CD4-positive, alpha-beta T cell treated with Interleukin-12 subunit alpha and Interleukin-12 subunit beta, for 1 hour (primary cell): ENCODE measurements at places on chromosomes 16 and 17.

- DNase-seq = no peak
Observed at GRCh38 chr16:88830783-88831182, 19.1 kb upstream of the APRT start.

- no peak for DNase-seq
Observed at GRCh38 chr17:30345527-30346075, 11.7 kb upstream of the TMIGD1 start.

GRCh38 chr17:21475571-21475970 is 99.4 kb downstream of the KCNJ12 start:
- DNase-seq = no peak

DNA sequence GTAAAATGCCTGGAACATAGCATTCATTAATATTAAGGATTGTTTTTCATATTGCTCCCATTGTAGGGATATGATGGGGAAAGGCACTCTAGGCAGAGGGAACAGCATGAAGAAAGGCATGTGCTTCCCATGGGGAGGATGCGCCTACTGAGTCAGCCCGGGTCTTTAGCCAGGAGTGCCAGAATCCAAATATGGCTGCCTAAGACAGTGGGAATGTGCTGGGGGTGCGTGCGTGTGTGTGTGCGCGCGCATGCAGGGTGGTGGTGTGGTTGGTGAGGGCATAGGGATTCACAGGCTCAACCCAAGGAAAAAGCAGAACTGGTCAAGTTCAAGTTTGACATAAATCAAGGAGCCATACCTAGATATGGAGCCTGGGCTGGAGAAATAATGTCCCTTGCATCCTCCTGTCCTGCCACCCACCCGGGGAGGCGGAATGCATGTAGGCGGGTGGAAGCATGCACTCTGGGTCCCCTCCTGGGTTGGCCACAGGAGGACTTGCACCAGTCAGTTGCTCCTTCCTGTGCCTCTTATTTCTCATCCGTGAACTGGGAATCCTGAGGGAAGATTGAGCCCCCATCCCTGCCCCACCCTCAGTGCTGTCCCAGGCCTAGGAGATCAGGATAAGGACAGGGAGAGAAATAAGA is 18.6 kb upstream of the NDRG4 start:
- no peak for DNase-seq

DNA sequence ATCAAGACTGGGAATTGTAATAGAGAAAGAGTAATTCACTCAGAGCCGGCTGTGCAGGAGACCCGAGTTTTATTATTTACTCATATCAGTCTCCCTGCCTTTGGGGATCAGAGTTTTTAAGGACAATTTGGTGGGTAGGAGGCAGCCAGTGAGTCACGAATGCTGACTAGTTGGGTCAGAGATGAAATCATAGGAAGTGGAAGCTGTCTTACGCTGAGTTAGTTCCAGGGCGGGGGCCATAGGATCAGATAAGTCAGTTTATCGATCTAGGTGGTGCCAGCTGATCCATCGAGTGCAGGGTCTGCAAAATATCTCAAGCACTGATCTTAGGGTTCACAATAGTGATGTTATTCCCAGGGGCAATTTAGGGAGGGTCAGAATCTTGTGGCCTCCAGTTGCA is 20.2 kb upstream of the GUCY2D start:
- DNase-seq = no peak
